ENCODE measurements at places on chromosomes 16 and 17. TPM values are rescaled to one million over a fixed set of nuclear protein-coding genes. Genes with fewer than 3 reads are reported as not detected.

Gene PKMYT1
- total RNA-seq = 10.6 TPM

Gene DOC2B
- 57.9 TPM for total RNA-seq

Gene AURKB
- 15.3 TPM for total RNA-seq

Gene MAFG
- total RNA-seq = 22.4 TPM

Gene LPO
- total RNA-seq = not detected

Gene SMPD3
- total RNA-seq = 0.17 TPM

Gene TMEM220
- 1.5 TPM for total RNA-seq

Gene PRCD
- 0.68 TPM for total RNA-seq

Gene C16orf96
- total RNA-seq = not detected

Gene ASGR1
- total RNA-seq = 9.5 TPM

Gene TSPAN10
- 0.68 TPM for total RNA-seq

Gene P2RX1
- not detected for total RNA-seq

Gene SDR42E1
- 8.7 TPM for total RNA-seq

Data from dermis blood vessel endothelial cell (primary cell).